ENCODE measurements at places on chromosomes 6 and 20. TPM values are rescaled to one million over a fixed set of nuclear protein-coding genes. Genes with fewer than 3 reads are reported as not detected.
A peak's percentile ranks its signal among the peaks of the same experiment; 100 is the strongest.

DNA sequence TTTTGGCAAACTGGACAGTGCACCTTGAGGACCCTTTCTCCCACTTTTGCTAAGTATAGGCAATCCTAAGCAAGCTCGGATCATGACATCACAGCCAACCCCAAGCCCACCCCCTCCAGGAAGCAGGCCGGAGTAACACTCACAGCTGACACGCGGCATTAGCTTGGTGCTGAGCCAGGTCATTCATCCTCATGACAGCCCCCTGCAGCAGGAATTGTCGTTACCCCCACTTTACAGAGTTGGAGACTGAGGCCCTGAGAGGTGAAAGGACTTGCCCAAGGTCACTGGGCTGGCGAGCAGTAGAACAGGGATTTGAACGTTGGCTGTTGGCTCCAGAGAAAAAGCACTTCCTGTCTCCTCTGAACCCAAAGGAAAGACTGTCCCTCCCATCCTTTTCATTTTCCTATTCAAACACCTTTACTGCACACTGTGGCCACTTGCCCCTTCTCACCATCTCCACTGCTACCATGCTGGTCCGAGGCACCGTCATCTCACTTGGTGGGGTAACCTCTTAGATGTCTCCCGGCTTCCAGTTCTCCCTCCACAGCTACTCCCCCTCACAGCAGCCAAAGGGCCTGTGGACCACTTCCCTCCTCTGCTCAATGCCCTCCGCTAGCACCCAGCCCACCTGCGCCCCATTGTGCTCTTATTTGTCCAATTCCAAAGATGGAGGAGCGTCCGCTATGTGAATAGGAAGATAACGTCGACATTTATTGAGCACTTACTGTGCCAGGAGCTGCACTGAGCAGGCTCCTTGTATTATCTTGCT lies 84.7 kb downstream of the PREX1 start:
- no peak for DNase-seq

DNA sequence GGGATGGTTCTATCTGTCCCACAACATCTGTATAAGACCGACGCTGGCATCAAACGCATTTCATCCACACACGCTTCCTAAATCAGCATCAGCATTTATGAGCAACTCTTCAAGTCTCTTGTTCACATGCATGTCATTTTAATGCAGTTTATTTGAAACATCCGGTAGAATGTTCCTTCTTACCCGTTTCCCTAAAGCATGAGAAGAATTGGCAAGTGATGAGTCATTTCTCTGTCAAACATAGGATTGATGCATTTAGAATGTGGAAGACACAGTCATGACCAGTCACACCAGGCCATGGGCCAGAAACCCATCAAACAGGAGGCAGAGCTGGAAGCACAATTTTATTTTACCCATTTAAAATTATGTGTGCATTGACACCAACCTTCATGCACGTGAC lies 122.8 kb downstream of the UST start:
- DNase-seq = peak; percentile 91

DNA sequence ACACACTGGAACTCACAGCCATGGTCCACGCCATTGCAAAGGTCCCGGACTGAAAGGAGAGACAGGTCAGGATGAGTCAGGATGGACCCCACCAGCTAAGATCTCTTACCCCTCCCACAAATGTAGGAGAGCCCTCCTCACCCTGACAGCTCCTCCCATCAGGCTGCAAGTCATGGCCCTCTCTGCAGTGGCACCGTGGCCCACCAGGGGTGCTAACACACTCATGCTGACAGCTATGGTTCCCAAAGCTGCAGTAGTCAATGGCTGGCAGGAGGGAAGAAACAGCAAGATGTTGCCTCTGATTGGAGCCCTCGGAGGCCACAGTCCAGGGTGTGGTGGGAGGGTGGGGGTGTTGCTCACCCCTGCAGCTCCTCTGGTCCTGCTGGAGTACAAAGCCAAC lies 5.7 kb upstream of the RBPJL start:
- peak; percentile 72 for DNase-seq

- peak; percentile 72 for DNase-seq
Measured at GRCh38 chr20:33871362-33871761, 60.2 kb downstream of the CHMP4B start.

GRCh38 chr20:45813006-45813340 lies 529 bp downstream of the UBE2C start:
- no peak for DNase-seq

DNA sequence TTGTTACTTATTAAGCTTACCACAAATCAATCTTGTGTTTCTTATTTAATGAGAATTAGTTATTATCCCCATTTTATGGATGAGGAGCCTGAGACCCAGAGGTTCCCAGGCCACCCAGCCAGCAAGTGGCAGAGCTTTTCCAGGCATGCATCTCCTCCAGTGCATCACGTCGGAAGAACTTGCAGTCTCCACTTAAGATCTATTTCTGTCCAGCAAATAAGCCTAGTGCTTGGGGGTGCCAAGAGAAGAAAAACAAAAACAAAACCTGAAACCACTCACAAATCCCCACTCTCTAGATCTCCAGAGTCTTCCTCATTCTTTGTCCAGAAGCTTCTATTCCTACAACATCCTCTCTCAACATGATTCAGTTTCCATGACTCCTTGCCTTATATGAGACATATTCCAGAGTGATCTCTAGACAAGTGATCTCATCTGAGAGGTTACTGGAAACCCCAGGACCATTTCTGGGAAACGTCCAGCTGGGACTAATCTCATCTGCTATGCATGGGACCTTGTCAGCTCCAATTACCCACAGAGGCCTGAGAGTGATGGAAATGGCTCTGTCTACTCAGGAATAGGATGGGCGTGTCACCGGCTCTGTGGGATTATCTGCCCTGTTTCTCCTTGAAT lies 4.1 kb downstream of the GUCA1B start:
- peak; percentile 59 for DNase-seq

- DNase-seq = no peak
Measured at GRCh38 chr6:136611746-136612145, 61.5 kb upstream of the MAP7 start.

GRCh38 chr6:168956884-168957730 lies 296.5 kb downstream of the THBS2 start:
- peak; percentile 81 for DNase-seq

GRCh38 chr6:147234685-147235084 lies 30.5 kb downstream of the STXBP5 start:
- DNase-seq = no peak

DNA sequence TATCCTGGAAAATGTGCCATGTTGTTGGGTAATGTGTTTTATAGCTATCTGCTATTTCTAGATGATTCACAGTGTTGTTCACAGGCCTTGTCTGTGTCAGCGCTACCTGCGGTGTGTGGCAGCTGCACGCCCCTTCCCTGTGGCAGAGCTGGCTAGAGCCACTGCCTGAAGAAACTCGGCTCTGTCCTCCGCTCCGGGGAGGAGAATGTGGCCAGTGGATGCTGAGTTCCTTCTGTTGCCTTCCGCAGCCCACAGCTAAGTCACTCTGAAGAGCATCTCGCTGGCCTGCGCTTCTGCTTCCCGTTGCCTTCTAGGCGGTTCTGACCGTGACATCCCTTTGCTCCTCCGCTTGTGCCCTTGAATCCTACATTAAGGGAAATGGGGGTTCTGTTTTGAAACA lies 135.1 kb downstream of the PLG start:
- no peak for DNase-seq

DNA sequence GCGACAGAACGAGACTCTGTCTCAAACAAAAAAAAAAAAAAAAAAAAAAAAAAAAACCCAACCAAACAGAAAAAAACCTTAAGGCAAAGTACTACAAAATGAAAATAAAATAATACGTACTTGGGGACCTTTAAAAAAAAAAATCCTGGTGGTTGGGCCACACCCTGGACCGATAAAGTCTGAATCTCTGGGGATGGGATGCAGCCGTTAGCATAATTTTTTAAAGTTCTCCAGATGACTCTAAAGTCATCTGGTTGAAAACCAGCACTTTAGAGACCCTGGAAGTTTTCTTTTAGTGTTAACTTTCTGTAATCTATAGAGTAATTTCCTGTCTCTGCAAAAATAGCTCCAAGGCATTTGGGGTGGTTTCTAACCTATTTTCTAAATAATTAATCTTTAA lies 142.9 kb upstream of the SALL4 start:
- no peak for DNase-seq

DNA sequence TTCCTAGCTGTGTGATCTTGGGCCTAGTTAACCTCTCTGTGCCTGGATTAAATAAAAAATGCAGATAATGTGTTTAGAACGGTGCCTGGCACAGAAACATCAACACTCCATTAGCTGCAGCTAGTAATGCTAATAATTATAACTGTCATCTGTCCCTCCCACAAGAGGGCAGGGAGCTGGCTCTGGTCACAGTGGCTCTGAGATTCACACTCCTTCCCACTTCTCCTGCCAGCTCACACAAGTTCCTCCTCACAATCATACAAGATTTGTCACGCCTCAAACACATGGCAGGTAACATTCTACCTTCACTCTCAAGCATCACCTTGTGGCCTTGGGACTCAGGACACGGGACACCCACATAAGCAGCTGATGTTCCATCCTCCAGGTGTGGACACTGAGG lies 2.4 kb downstream of the ADA start:
- DNase-seq = no peak

DNA sequence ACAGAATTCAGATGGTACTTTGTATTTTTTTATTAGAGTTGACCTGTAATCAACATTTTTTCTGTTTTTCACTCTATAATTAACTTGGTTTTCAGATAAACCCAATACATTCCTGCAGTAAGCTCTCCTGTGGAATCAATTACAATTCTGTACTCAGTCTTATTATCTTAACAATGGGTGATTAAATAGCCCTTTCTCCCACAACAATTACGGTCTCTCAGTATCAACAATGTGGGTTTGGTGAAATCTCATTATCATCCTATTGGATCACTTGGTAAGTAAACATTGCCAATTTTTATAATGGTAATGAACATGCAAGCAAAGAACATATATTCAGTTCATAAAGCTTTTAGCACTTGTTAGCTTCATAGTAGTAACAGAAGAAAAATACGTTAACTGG lies 438.9 kb upstream of the EPHA7 start:
- DNase-seq = no peak

- no peak for DNase-seq
Measured at GRCh38 chr6:127103482-127103881, 15.0 kb upstream of the RSPO3 start.

- no peak for DNase-seq
Measured at GRCh38 chr6:15421945-15422733, 176.3 kb downstream of the JARID2 start.

- DNase-seq = no peak
Measured at GRCh38 chr6:105346052-105346451, 56.8 kb downstream of the PREP start.

GRCh38 chr6:44297063-44298038 lies 15.8 kb downstream of the AARS2 start:
- DNase-seq = peak; percentile 75

GRCh38 chr20:1130058-1130694 lies 11.8 kb downstream of the PSMF1 start:
- DNase-seq = no peak

DNA sequence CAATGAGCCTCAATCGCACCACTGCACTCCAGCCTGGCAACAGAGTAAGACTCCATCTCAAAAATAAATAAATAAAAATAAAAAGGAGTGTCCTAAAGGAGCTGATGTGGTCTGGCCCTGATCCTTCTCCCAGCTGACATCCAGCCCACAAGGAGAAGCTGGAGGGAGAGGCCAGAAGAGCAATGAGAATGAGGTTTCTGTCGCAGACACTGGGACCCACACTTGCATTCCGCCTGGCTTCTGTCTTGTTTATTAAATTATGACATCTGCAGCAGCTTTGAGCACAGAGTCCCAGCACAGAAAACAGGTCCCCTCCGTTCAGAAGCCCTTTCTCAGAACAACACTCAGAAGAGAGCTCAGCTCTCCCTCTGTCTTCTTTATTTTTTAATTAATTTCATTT lies 10.3 kb upstream of the E2F1 start:
- DNase-seq = no peak

The LHFPL5 gene
- total RNA-seq = not detected

The COL9A1 gene
- not detected for total RNA-seq

The BMP6 gene
- 0.74 TPM for total RNA-seq

The SLCO4A1 gene
- total RNA-seq = 23.0 TPM

The MEI4 gene
- not detected for total RNA-seq

The BTN1A1 gene
- total RNA-seq = not detected

The TSPO2 gene
- not detected for total RNA-seq

The SRMS gene
- not detected for total RNA-seq

The CCDC28A gene
- total RNA-seq = 15.3 TPM

The BTBD9 gene
- total RNA-seq = 4.5 TPM
